ENCODE measurements at places on chromosomes 7 and 10. TPM values are rescaled to one million over a fixed set of nuclear protein-coding genes. Genes with fewer than 3 reads are reported as not detected.
A peak's percentile ranks its signal among the peaks of the same experiment; 100 is the strongest.

Gene WEE2
- not detected for total RNA-seq

DNA sequence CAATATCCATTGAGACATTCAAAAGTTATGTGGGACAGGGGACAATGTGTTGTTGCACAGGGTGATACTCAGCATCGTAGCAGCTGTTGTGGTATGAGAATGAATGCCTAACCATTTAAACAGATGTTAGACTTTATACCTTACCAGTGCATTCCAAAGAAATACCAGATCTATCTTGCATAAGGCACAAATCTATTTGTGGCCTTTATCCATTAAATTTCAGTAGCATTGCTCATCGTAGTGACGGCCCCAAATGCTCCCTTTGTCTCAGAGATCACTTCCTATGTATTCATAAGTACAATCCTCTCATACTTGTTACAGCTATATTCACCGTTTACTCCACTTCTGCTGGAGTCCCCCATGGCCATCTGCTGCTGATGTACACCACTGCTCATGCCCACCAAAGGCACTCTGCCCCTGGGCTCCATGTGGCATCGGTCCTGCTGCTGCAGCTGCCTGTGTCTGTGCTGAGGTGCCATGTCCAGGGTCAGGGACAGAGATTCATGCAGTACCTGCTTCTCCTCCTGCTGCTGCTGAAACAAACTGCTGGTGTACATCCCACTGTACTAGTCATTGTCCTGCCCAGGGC is 96.3 kb downstream of the CPED1 start:
- DNase-seq = no peak

DNA sequence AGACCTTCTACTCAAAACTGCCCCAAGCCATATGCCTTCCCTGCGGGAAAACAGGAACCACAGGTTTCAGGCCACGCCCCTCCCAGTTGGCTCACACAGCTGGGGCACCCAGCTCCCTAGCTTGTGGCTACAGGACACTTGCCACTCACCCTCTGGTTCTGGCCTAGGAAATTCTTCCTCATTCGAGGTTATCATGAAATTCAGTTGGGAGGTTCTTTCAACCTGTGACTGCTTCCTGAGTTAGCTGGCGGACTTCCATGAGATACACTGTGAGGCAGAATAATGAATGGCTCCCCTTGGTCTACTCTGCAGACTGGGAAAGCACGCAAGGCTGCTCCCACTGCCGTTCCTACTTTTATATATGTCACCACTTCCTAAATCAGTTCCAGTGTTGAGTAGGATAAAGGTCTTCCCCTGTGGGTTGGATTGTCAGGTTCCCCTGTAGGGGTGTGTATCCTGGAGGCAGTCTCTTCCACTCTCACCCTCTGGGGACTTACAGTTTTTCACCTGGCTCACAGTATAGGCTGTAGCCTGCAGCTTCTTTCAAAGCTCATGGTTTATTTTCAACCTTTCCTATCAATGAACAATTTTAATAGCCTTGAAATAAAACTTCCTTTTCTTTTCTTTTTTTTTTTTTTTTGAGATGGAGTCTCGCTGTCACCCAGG is 37.0 kb downstream of the GPR22 start:
- DNase-seq = peak; percentile 5

DNA sequence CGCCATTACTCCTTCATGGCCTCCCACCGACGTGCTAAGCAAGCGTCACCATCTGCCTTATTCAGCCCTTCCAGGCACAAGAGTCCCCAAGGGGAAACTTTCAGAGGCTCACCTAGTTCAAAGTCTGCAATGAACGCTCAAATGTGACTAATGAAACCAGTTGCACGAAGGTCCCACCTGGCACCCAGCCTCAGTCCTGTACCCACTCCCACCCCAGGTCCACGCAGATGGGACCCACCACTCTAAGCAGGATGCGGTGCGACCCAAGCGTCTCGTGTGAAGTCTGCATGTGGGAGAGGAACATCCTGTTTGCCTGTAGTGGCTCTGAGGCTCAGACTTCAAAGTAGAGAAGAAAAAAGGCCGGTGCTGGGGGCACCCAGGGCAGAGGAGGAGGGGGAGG is 40.3 kb downstream of the RGS10 start:
- DNase-seq = no peak

Gene FFAR4
- not detected for total RNA-seq

DNA sequence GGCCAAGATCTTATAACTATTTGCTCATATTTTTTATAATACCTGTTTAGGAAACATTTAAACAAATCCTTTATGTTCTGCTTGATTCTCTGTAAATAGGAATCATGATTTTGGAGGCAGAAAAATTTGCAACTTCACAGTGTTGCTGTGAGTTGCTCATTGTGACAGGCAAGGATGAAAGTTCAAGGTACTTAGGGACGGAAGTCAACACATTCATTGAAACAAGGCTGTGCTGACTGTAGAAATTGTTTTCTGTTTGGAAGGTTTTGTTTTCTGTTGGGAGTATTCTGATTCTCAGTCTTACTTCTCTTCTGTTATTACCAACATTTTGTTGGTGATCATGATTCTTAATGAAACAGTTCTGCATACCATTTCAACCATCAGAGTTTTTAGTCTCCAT is 54.9 kb downstream of the FANK1 start:
- no peak for DNase-seq

Gene SRGN
- total RNA-seq = 49.6 TPM

Gene CPA4
- 2.4 TPM for total RNA-seq

- DNase-seq = no peak
Measured at GRCh38 chr10:99393683-99394082, 36.7 kb downstream of the GOT1 start.

Measured in tongue (tissue), 3 donors.